ENCODE measurements at places on chromosomes 5 and 9. TPM values are rescaled to one million over a fixed set of nuclear protein-coding genes. Genes with fewer than 3 reads are reported as not detected.

PTGER4 gene
- 2.6 TPM for polyA plus RNA-seq

PCDHGA3 gene
- 1.3 TPM for polyA plus RNA-seq

CDH10 gene
- polyA plus RNA-seq = not detected

LPAR1 gene
- polyA plus RNA-seq = 9.6 TPM

DNLZ gene
- polyA plus RNA-seq = 37.0 TPM

TICAM2 gene
- 1.3 TPM for polyA plus RNA-seq

MRPL36 gene
- polyA plus RNA-seq = 126 TPM

BTNL3 gene
- 0.03 TPM for polyA plus RNA-seq

MED10 gene
- 45.4 TPM for polyA plus RNA-seq
